ENCODE measurements at places on chromosomes 1 and 21.

- no peak for DNase-seq
Measured at GRCh38 chr1:59394706-59395425, 98.0 kb downstream of the FGGY start.

- DNase-seq: no peak
Measured at GRCh38 chr1:235434001-235434400, 66.8 kb downstream of the TBCE start.

- DNase-seq: no peak
Measured at GRCh38 chr21:45941338-45941710, 40.2 kb upstream of the COL6A1 start.

DNA sequence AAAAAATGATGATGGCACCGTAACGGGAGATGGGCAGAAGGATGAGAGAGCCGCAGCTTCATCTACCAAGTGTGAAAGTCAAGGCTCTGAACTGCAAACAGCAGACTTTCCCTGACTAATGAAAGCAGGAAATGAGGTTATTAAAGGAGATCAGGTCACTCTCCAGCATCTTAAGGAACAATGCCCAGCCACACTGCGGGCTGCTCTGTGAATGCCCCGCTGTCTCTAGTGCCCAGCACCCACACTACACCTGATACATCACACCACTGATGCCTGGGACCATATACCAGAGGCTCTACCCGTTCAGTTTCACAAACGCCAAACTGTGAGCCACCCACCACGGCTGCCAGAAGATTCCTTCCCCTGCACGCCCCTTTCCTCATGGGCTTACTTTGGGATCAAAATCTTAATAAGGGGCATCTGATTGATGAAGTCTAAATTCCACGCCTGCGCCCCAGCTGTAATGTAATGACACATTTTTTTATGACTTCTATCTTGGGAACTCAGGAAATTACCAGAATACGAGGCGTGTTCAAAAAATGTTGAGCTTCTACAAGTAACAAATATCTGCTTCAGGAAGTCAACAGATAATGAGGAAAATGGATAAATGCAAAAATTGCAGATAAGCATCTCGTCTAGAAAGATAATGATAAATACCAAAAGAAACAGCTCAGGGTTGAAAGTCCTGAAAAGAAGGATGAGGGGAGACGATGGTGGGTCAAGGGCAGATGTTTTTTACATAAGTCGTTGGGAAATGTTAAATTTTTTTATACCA is 72.0 kb downstream of the MIS18A start:
- no peak for DNase-seq

- DNase-seq: no peak
Measured at GRCh38 chr1:208892147-208892546, 648.0 kb upstream of the PLXNA2 start.

- DNase-seq: no peak
Measured at GRCh38 chr1:45775794-45776193, 25.3 kb upstream of the IPP start.

GRCh38 chr1:247933989-247934388 is 9.3 kb downstream of the OR2AJ1 start:
- no peak for DNase-seq

GRCh38 chr1:154748405-154748775 is 121.7 kb downstream of the KCNN3 start:
- no peak for DNase-seq

DNA sequence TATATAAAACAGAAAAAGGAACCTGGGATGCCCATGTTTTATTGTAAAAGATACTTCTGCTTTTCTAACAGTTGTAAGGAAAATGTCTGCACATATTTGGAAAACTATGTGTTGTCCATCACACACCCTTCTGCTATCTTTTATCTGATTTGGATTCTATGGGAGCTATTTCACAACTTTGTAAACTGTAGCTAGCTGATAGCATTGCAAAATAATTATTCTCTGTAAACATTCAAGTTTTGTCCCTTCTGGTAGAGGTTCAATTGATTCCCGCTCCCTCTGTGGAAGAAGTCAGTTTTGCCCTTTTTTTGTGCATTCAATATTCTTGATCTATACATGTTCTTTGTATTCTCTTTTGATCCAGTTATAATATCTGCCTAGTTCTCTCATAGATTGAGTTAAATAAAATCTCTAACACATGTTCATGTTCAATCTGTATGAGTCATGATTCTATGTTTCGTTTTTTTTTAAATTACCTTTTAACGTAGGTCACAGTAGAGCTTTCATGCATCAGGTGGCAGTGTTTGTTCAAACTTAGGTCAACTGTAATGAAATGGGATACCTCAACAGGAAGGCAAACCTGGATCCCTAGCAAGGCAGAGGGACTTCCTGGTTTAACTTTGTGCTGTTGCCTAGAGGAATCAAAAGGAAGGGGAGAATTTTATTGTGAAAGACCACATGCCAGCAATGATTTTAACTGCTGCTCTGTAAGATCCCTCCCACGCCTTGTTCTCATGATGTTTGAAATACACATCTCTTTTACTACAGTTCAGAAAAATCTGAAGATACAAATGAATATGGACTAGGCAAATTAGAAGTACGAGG is 26.0 kb upstream of the BCL9 start:
- peak; percentile 81 for DNase-seq

GRCh38 chr1:245419461-245419978 is 264.7 kb downstream of the KIF26B start:
- no peak for DNase-seq

DNA sequence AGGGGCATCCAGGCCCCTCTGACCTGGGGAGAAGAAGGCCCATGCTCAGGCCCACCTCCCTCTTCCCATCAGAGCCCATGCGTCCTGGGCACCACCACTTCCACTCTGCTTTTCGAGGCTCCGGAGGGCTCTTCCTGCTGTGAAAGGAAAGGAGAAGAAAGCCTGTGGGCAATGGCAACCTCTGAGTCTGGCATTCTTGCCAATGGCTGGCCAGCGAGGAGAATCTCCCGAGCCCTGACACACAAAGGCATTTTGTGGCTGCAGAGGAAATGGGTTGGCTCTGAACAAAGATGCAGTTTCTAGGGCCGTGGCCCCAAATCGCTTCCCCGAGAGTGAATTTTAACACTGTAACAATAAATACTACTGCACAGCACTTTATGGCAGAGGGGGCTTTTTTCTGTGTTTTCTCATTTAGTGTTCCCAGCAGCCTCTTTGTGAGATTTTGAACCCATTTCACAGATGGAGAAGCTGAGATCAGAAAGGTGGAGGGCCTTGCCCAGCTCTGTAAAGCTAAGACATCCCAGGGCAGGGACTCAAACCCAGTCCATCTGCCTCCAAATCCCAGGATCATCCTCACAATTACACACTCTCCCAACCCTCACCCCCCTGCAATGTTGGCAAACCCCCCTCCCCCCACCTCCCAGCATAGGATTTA is 35.7 kb upstream of the TMEM51 start:
- DNase-seq: no peak

GRCh38 chr1:224988042-224988441 is 58.6 kb downstream of the DNAH14 start:
- DNase-seq: no peak

DNA sequence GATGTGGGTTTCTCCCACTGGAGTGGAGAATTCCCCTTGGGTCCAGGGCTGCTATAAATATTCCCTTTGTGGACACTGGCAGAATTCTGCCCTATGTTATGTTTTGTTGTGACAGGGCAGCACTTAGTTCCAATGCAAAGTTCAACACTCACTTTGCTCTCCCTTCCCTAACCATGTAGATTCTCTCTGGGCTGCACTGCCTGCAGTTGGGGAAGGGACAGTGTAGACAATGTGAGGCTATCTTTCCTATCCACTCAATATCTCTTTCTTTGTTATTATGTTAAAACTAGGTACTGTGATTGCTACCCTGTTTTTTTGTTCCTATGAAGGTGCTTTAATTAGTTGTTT is 19.6 kb downstream of the GPR88 start:
- DNase-seq: no peak

DNA sequence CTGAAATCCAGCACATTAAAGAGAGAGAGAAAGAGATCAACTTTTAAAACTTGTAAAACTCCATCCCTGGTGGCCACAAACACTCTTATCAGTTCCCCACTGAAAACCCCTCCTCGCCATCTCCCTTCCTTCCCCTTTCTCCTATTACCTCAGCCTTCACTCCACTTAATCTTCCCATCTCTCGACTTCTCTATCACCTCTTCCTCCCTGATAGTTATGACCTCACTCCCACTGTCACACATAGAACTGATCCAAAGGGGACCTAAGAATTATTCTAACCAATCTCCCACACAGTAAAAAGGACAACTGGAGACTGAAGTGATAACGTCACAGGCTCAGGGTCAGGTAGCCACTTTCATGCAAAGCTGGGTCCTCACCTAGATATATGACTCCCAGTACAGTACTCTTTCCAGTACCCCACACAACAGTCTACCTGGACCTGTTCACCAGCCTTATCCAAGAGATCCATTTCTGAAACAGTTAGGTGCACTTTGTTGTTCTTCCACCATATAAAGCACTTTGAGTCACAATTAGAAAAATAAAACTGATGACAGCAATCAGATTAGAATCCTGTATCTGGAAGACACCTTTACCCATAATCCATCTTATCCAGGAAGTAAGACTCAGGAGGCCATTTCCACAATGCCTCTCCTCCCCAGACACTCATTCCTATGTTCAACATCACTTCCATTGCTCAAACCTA is 324.8 kb downstream of the SMYD3 start:
- DNase-seq: no peak

GRCh38 chr1:96360036-96360795 is 361.4 kb upstream of the PTBP2 start:
- peak; percentile 20 for DNase-seq

- no peak for DNase-seq
Measured at GRCh38 chr1:168227620-168228019, 1.8 kb downstream of the SFT2D2 start.

DNA sequence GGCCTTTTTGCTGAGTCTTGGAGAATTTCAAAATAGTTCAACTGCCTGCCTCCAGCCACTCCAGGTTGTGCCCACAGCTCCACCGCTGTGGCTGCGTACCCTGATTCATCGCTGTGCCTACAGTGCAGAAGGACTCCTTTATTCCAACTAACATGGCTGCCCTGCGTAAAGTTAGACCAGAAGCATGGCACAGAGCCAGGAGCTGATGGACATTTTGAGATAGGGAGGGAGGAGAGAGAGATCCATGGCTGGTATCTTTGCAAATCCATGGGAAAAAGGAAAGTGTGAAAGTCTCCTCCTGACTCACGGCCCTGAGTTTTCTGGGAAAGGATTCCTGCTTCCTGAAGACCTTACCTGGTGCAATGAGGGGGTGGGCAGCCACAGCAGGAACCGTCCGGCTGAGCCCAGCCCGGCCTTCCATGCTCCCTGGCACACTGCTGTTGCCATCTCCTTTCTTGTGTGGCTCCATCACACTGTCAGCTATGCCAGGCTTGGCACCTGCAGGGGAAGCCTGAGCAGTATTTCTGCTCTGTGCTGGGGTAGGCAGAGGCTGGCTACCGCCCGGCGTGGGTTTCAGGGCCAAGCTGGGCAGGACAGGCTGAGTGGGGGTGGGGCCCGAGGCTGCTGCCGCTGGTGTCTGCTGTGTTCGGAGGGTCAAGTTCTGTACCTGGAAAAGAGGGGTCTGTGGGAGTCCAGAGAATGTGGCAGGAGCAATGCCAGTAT is 46.0 kb upstream of the A3GALT2 start:
- no peak for DNase-seq

- peak; percentile 68 for DNase-seq
Measured at GRCh38 chr1:243850202-243850451, at the start of gene AKT3. AKT3 (minus strand) TSS chr1:243850243; CDS start chr1:243843170, 7,073 bp downstream.

DNA sequence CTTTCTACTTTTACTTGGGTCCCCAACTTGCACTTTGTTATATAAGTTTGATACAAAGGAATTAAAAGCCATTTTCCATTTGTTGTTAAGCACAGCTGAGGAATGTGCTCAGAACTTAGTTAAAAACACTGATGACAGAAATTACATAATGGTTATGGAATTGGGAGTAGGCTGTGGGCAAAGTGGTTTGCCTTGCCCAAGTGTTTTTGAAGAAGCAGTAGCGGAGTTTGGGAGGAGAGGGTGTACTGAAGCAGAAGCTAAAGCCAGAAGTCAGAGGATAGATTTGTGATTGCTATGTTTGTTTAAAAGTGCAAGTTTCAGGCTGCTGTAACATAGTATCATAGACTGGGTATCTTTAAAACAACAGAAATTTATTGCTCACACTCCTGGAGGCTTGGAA is 391.8 kb downstream of the DUSP10 start:
- DNase-seq: no peak

GRCh38 chr21:37994211-37994610 is 78.0 kb upstream of the KCNJ6 start:
- DNase-seq: no peak

DNA sequence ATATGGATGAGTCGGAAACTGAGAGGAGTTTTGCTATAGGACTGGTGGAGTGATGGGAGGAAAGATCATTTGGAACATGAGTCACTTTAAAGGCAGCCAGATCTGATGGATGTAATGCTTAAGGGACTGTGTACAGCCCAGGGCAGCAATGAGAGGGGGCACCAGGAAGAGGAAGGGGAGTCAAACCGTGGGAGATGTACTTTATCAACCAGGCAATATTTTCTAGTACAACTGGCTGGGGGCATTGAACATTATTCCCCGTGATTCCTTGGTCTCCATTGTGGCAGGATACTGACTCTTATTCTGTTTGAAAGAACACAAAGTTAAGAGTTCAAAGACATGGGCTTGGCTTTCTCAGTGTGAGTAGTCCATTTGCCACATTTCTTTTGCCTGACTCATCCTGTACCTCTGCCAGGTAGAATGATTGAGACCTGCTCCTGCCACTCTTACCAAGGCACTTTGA is 268.2 kb upstream of the NR5A2 start:
- DNase-seq: peak; percentile 82

- DNase-seq: peak; percentile 87
Measured at GRCh38 chr1:16172964-16173446, 17.1 kb upstream of the EPHA2 start.

GRCh38 chr1:80249699-80250098 is 1243.2 kb upstream of the ADGRL4 start:
- DNase-seq: no peak

GRCh38 chr1:44047131-44047530 is 15.9 kb upstream of the SLC6A9 start:
- no peak for DNase-seq

DNA sequence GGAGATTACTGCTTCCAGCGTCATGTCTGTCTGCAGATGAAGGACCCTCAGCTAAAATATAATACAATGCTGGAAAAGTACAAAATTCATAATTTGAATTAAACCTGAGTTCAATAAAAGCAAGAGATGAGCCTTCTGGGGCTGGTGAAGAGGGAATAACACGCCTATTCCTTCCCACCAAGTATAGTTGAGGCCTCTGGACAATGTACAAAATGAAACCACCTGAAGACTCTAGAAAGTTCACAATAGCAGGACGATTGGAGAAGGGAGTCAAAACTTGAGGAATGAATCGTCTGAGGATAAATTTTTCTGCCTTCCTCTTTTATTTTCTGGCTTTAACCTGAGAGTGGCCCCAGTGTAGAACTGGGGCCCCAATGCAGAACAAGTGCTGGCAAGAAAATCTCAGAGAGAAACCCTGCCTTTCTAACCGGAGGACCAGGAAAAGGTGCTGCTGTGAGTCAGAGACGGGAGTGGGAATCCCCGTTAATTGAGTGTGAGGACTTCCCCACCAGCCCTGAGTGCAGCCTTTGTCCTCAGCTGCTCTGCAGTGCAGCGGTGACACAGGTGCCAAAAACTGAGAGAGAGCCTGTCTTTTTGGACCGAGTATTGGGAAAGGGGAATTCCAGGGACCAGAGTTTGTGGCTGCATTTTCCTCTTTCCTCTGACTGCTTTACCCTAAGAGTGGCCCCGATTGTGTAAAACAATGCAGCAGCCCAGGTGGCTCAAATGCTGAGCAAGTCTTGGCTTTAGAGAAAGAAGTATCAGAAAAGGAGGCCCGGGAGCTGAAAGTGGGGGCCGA is 264.9 kb downstream of the DYRK1A start:
- peak; percentile 15 for DNase-seq

- DNase-seq: no peak
Measured at GRCh38 chr1:203075236-203076030, 10.4 kb downstream of the MYOG start.

- DNase-seq: no peak
Measured at GRCh38 chr1:165507570-165507969, 36.2 kb upstream of the LRRC52 start.
